Stimulated activated CD4-positive, alpha-beta T cell treated with anti-CD3 and anti-CD28 coated beads, Interleukin-12 subunit alpha, Interleukin-12 subunit beta, amount 100 ng/mL, for 4 hours (primary cell): ENCODE measurements at places on chromosomes 11 and 22.

DNA sequence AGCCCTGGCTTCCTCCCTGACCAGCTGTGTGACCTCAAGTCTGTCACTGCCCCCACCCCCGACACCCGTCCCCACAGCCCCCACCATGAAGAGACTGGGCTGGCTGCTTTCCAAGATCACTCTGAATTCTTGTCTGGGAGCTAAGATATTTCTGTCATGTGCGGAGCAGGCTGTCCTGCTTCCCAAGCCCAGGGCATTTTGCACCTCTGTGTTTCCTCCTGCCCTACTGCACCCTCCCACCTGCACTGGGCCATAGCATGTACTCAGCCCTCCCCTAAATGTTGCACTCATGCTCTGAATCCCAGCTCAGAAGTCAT lies 30.3 kb upstream of the MYEOV start:
- no peak for DNase-seq

DNA sequence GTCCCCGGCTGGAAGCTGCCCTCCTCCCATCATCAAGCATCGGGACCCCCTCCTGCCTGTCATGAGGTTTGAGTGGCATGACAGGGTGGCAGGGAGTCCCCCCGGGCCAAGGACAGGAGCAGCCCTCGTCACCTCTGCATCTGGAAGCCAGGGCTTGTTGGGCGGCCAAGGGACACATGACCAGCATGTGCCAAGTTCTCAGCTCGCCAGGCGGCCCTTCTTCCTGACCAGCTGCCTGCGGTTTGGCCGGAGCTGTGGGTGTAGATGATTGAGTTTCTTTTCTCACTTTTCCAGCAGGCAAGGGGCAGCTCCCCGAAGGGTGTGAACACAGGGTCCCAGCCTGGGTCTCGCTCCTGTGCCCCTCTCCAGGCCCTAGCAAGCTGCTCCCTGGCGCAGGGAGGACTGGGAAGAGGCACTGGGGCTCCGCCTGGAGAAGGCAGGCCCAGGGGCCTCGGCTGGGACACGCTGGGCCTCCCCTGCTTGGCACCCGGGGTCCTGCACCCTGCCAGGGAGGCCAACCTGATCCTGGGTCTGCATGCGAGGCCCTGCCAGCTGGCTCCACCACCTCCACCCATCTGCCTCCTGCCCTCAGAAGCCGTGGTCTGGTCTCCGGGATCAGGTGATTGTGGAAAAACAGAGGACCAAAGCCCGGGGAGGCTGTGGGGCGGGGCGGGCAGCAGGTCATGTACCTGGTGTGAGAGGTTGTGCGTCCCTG lies 13.4 kb downstream of the ARHGAP8 start:
- DNase-seq: no peak

GRCh38 chr11:98243897-98244296 lies 776.9 kb upstream of the CNTN5 start:
- no peak for DNase-seq

DNA sequence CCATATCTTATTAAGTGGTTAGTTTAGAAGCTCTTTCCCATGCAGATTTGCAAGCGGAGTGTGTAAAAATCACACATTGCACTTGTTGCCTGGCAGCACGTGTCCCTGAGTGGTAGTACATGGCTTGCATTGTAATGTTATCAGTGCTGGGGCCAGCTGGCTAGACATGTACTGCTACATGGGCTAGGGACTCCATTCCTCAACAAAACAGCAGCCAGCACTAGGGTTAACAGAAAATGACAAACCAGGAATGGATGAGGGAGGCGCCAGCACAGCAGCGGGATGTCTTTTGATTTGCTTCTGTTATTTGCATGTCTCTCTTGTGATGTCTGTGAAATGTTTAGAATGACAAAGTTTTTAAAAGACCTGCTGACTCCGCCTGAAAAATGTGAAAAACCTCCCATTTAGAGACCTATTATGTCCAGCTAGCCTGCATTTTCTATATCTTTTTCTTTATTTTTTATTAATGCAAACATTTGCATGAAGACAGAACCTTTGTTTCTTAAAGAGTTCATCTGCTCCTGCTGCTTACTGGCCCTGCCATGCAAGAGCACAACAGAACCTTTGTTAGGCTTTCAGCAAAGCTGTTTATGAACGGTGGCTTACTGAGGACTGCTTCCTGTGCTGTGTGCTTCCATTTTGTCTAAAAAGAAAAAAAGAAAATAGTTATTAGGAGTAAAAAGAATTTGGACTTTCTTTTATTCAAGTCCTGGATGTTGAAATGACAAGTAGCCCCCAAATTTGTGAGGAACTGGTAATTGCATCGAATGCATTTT lies 40.7 kb downstream of the CSTPP1 start:
- DNase-seq: no peak

DNA sequence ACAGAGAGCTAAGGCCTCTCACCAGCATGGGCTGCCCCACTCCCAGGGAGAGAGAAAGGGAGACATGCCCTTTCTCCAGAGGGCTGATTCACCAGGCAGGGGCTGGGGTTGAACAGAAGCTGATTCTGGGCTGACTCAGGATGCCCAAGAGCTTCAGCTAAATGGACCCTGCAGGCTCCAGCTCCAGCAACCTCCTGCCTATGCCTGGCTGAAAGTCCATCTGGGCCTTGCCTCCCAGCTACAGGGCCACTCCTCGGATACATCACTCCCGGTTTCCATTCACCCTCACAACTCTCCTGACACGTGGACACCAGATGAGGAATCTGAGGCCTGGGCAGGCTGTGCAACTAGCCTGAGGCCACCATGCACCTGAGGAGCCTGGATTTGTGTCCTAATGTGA lies 215.5 kb downstream of the BUD13 start:
- DNase-seq: no peak

GRCh38 chr11:101914341-101914737 lies 471 bp upstream of the CEP126 start:
- no peak for DNase-seq

DNA sequence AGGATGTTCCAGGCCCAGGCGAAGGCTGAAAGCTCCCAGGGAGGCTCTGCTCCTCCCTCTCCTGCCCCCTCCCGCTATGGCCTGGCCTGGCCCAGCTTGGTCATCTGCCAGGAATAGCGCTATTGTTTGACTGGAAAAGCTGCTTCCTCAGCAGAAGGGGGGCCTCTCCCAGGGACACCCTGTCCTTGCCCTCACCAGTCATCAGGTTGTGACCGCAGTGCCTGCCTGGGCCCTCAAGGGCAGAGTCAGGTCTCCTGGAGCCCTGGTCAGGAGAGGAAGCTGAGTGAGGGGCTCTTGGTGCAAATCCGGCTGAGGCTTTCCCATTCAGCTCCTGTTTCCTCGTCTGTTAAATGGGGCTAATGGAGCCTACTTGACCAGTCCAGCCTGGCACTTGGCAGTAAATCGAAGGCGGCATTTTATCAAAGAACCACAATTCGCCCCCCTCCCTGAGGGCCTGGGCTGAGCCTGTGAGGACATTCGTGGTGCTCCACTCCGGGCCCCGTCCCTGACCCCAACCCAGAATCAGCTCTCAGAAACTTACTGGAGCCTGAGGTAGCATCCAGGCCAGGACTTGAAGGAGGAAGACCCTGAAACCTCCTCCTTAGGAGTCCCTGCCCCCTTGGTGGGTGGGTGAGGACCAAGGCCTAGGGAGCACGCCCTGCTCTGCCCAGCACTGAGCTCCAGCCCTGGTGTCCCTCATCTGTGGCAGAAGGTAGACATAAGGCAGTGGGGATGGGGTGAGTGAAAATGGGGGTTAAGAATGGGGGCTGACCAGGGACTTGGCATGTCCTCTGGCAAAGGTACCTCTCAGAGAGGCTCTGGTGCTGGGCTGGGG lies 2.0 kb upstream of the CASTOR1 start:
- DNase-seq: no peak

DNA sequence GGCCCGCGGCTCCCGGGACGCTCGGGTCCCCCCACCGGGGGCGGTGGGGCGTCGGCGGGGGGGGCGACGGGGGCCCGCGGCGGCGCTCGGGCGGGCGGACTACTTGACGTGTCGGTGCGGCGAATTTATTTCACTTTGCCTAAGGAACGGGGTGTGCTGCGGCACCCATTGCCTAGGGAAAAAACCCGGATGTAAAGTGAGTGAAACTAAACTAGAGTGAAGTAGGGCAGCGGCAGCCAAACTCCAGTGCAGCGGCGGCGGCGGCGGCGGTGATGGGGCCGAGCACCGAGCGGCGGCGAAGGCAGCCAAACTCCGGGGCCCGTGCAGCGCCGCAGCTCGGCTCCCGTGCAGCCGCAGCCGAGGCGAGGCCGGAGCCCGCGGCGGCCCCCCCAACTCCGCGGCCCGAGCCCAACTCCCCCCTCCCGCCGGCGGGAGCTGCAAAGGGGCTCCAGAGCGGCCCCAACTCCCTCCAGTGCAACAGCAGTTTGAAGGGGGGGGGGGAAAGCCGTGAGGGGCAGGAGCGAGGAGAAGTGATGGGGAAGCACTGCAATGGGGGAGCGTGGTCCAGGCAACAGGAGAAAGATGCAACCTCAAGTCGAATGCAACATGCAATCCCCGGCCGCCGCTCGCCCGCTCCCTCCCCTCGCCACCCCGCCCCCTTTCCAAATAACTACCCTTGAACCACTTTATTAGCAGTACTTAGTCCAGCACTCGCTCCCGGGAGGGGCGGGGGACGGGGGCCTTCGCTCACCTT lies 647 bp upstream of the PHF21A start:
- peak; percentile 63 for DNase-seq

DNA sequence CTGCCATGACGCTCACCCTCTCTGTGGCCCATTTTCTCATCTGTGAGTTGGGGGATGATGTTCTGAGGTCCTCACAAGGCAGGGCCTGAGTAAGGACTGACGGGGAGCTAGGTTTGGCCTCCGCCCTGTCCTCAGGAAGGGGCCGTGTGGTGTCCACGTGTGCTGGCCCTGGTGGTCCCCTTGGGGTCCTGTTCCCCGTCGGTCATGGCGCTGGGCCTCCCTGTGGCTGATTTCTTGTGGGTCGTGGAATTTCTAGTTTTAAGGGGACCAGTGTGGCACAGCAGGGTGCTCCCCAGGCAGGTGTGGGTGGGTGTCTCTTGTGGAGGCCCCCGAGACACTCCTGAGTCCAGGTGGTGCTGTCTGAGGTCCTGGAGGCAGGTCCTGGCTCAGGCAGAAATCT lies 5.9 kb downstream of the LINC01488 start:
- DNase-seq: no peak

GRCh38 chr11:123544631-123545375 lies 109.6 kb downstream of the SCN3B start:
- DNase-seq: no peak

- no peak for DNase-seq
Observed at GRCh38 chr11:36751335-36751781, 153.3 kb upstream of the RAG2 start.
